ENCODE measurements at places on chromosomes 4 and X. TPM values are rescaled to one million over a fixed set of nuclear protein-coding genes. Genes with fewer than 3 reads are reported as not detected.

GRCh38 chr4:9989918-9990635, 31.2 kb downstream of the SLC2A9 start:
- no peak overlapping the region for H3K4me3 ChIP-seq
- H3K27ac ChIP-seq = no peak overlapping the region
- H3K4me1 ChIP-seq = no peaks in the 10 kb centered on the region
- no peaks in the 10 kb centered on the region for H3K27me3 ChIP-seq
- DNase-seq = no peak

Gene SPANXN3
- total RNA-seq = not detected

DNA sequence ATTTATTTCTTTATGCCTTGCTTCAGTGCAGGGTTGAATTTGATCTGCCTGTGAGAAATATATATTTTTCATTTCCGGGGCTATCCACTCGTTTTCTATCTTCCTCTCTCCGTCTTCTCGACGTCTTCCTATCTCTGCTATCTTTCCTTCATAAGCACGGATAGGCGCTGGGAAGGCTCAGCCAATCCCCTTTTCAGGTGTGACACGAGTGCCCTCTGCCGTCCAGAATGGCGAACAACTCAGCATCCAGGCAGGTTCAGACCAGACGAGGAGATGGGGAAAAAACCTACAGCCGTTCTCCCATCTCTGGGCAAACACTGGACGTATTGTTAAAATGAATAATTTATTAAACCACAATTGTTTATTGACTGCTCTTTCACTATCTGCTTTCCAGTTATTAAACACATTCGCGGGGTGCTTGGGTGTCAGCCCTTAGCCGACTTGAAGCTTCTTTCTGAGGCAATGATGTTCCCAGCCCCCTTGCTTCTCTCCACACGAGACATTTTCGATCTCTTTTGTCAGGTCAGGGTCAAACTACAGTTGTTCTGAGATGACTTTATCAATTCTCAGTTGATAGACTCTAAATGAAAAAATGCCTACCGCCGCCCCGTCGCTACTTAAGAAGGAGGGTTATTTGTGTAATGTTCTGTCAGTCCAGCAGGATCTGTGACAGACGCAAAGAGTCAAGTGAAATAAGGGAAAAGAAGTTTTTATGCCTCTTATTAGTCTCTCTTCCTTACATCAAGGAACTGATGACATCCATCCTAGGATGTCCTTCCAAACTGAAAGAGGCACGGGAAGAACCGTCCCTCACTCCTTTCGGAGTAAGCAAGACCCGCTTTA, 96.3 kb upstream of the NOCT start:
- peak; percentile 73 for DNase-seq
- H3K27me3 ChIP-seq = no peaks in the 10 kb centered on the region
- no peak overlapping the region for H3K4me3 ChIP-seq
- no peaks in the 10 kb centered on the region for H3K36me3 ChIP-seq
- H3K4me1 ChIP-seq = peaks cover 6% of the 10 kb centered on the region

- H3K36me3 ChIP-seq = no peaks in the 10 kb centered on the region
- H3K4me1 ChIP-seq = no peaks in the 10 kb centered on the region
- H3K27ac ChIP-seq = no peak overlapping the region
- no peak overlapping the region for H3K4me3 ChIP-seq
Observed at GRCh38 chr4:156073976-156074375, 120.3 kb upstream of the CTSO start.

DNA sequence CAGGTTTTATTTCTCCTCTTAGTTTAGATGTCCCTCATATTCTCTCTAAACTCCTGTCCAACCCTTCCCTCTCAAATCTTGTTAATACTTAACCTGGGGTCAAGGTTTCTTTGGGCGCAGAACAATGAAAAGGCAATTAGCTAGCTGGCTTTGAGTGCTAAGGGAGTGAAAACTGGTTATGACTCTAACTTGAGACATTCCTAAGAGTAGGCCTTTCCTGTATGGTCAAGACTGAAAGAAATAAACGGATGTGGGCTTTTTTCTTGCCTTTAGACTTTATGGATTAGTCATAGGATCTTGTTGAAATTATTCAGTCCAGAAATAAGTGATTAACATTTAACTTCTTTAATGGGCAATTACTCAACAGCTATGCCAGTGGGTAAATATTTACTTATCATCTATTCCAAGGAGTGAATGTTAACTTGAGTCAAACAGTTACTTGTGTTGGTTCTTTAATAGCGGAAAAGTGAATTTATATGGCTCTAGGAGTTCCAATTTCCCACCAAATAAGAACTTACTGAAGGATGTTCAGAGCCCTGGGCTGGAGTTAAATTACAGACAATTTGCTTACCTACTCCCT, 141.7 kb upstream of the SCML1 start:
- H3K4me1 ChIP-seq = peaks cover 43% of the 10 kb centered on the region
- no peak overlapping the region for H3K4me3 ChIP-seq
- no peaks in the 10 kb centered on the region for H3K36me3 ChIP-seq
- H3K27me3 ChIP-seq = no peaks in the 10 kb centered on the region
- no peak overlapping the region for H3K27ac ChIP-seq

GRCh38 chrX:115958687-115959359, 211.7 kb upstream of the AGTR2 start:
- no peak overlapping the region for H3K27ac ChIP-seq
- H3K36me3 ChIP-seq = no peaks in the 10 kb centered on the region
- no peaks in the 10 kb centered on the region for H3K27me3 ChIP-seq
- no peak overlapping the region for H3K4me3 ChIP-seq

DNA sequence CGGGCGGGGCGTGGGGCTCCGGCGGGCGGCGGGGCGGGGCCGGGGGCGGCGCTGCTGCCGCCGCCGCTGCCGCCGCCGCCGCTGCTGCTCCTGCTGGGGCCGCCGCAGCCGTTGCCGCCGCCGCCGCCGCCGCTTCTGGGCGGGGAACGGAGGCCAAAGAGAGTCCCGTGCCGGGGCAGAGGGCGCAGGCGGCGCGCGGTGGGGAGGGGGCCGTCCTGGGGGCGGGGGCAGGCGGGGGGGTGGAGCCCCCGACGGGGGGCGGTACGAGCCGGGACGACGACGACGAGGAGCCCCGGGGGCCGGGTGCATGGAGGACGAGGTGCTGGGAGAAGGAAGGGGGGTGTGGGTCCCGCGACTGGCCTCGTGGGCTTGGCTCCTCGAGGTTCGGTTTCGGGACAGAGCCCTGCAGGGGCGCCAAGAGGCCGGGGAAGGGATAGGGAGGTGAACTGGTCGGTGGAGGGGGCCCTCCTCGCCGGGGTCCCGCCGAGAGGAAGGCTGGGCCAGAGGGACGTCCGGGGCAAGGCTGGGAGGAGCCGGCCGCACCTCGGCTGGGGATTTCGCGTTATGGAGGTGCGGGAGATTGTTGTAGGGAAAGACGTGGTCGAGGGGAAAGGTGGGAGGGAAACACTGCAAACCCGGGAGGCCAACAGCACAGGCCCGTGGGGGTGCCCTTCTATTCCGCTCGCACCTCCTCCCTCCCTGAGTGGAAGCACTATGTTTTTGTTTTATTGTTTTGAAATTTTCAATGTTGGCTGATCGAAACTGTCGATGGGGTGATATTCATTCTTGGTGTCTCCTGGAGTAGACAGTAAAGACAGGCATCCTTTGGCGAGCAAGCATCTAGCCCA, 1.9 kb downstream of the BCORL1 start:
- peaks cover 5% of the 10 kb centered on the region for H3K4me1 ChIP-seq
- peak; percentile 25 for DNase-seq
- no peaks in the 10 kb centered on the region for H3K27me3 ChIP-seq
- H3K27ac ChIP-seq = no peak overlapping the region
- no peaks in the 10 kb centered on the region for H3K36me3 ChIP-seq
- H3K4me3 ChIP-seq = no peak overlapping the region

DNA sequence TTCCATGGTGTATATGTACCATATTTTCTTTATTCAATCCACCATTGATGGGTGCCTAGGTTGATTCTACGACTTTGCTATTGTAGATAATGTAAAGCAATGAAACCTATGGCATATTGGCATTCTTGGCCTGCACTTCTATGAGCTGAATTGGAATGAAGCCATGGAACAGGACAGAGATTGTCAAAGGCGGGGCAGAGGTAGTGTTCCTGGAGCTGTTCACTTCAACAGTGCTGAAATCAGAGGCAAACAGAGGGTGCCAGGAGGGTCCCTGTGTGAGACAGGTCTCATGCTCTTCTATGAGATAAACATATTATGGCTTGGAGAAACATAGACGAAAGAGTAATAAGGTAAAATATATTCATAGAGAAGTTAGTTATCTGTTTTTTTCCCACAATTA, 342.6 kb upstream of the VCX start:
- no peaks in the 10 kb centered on the region for H3K4me1 ChIP-seq
- H3K27ac ChIP-seq = no peak overlapping the region
- no peaks in the 10 kb centered on the region for H3K36me3 ChIP-seq
- no peak overlapping the region for H3K4me3 ChIP-seq
- DNase-seq = no peak

DNA sequence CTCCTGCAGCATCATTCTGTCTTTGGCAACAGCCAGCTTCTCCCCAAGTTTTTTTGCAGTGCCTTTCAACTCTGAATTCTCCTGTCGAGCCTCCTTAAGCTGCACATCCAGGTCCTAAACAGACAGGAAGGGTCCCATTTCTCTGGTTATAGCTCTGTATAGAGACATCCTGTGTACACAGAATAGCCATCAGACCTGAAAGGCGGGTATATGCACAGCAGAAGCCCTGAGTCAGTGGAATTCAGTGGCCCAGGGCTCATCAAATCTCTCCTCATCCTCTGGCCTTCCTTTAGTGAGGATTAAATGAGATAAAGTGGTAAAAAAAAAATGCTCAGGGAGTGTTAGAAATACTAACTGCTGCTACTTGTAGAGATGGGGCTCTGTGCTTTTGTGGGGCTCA, 73.8 kb downstream of the FAM184B start:
- H3K36me3 ChIP-seq = no peaks in the 10 kb centered on the region
- no peak for DNase-seq
- H3K27me3 ChIP-seq = no peaks in the 10 kb centered on the region
- H3K4me3 ChIP-seq = no peak overlapping the region

GRCh38 chr4:45648846-45649245, 475.0 kb downstream of the GABRG1 start:
- H3K27ac ChIP-seq = no peak overlapping the region
- DNase-seq = no peak
- H3K36me3 ChIP-seq = no peaks in the 10 kb centered on the region
- no peaks in the 10 kb centered on the region for H3K27me3 ChIP-seq
- peaks cover 8% of the 10 kb centered on the region for H3K4me1 ChIP-seq
- H3K4me3 ChIP-seq = no peak overlapping the region

DNA sequence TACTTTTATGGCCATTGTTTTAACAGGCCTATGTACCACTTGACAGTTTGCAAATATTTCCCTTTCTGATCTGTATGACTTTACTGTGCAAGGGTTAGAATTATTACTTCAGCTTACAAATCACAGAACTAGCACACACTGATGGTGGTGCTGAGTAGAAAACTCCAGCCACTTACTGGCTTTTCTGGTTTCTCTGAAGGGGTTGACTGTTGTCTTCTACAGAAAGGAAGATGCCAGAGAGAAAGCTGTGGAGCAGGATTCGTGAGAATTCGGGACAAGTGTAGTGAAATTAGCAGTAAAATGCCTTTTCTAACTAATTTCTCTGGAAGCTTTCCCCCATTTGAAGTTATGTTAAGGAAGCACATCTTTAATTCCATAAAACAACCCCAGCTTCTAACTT, 46.6 kb upstream of the GK2 start:
- no peak for DNase-seq
- H3K4me3 ChIP-seq = no peak overlapping the region
- no peaks in the 10 kb centered on the region for H3K36me3 ChIP-seq
- no peaks in the 10 kb centered on the region for H3K27me3 ChIP-seq
